Dermis microvascular lymphatic vessel endothelial cell (primary cell): ENCODE measurements at places on chromosomes 1 and 21. TPM values are rescaled to one million over a fixed set of nuclear protein-coding genes. Genes with fewer than 3 reads are reported as not detected.

The RIPPLY3 gene
- under 0.01 TPM in 1 of 2 replicates, not detected in the other for total RNA-seq

- DNase-seq, result no peak
Measured at GRCh38 chr1:35032384-35032739, 617 bp upstream of the ZMYM6 start.

The ARHGAP29 gene
- total RNA-seq, result 171 and 226 TPM in 2 replicates

The KCNA2 gene
- not detected in 2 replicates for total RNA-seq

GRCh38 chr1:59316497-59317128, 19.7 kb downstream of the FGGY start:
- DNase-seq, result peak; percentile 76

The DAB1 gene
- total RNA-seq, result under 0.01 TPM in 1 of 2 replicates, not detected in the other

DNA sequence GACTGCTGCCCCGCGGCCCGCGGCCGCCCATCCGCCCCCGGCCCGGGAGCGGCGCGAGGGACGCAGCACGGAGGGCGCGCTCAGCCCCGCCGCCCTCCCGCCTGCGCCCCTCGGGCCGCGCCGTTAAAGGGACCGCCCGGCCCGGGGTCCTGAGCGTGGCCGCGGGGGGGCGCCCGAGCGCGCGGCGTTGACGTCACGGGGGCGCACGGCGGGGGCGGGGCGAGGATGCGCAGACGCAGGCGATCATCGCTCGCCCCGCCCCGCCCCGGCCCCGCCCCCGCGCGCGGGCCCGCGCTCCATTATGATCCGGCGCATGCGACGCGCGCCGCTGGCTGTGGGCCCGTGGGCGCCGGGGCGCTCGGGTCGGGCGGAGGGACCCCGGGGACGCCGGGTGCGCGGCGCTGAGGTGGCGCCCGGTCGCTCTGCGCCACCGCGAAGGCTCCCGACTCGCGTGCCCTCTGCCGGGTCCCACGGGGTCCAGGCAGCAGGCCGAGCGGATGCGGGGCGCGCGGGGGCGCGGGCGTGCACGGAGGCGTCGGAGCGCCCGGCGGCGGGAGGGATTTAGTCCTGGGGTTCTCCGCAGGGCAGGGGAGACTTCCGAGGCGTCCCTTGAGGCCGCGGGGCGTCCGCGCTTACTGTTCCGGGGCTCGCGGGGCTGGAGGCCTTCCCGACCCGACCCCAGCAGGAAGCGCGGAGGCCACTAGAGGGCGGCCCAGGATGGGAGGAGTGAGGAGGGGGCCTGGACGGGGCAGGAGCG, at the start of gene DVL1:
Gene DVL1 (minus strand): TSS at position 163 of the 757 bp plus-strand sequence. CDS start 353 bp downstream, outside the sequence.
- no peak for DNase-seq

The MAB21L3 gene
- total RNA-seq, result not detected in 2 replicates

- DNase-seq, result no peak
Measured at GRCh38 chr21:45899317-45900033, 82.1 kb upstream of the COL6A1 start.

DNA sequence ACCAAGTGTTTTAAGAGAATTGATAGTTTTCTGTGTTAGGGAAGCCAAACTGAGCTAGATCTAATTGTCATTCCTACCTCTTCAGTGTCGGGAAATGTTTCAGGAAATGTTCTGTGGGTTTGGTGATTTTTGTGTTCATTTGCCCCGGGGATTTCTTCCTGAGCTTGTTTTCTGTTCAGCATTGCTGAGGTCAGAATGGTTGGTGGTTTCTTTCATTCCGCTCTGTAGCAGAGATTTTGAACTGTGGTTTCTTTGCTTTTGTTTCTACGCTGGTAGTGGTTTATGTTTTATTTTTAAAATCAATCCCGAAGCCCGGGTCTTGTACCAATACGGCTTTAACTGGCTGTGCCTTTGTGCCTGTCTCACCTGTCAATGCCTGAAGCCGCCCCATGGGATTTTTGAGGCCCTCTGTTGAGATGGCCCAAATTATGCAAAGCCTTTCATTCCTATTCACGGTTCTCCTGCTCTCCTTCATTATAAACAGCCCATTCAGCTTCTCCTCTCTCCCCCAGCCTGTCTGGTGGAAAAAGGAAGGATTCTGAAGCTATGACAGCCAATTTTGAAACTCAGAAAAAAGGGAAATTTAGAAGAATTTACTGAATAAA, 417.2 kb upstream of the KAZN start:
- DNase-seq, result no peak

- no peak for DNase-seq
Measured at GRCh38 chr1:221166559-221167318, 287.5 kb downstream of the HLX start.

GRCh38 chr1:108830119-108831008, 26.5 kb downstream of the AKNAD1 start:
- DNase-seq, result peak; percentile 50

GRCh38 chr1:224505454-224506093, 71.0 kb upstream of the WDR26 start:
- no peak for DNase-seq

The SLC25A24 gene
- total RNA-seq, result 34.3 and 35.0 TPM in 2 replicates

DNA sequence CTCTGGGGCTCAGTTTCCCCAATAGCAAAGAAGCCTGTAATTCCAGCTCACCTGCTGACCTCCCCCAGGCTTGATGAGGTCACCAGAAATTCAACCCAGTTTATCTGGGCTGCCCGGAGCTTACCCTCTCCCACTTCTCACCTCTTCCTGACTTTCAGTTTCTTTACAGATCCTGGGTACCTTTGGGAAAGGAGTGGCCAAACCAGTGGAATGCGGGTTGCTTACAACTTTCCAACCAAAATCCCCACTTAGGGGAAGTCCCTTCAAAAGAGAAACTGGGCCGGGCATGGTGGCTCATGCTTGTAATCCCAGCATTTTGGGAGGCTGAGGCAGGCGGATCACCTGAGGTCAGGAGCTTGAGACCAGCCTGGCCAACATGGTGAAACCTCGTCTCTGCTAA, 5.9 kb upstream of the MARCKSL1 start:
- no peak for DNase-seq

The PRR9 gene
- total RNA-seq, result under 0.01 TPM in 1 of 2 replicates, not detected in the other

DNA sequence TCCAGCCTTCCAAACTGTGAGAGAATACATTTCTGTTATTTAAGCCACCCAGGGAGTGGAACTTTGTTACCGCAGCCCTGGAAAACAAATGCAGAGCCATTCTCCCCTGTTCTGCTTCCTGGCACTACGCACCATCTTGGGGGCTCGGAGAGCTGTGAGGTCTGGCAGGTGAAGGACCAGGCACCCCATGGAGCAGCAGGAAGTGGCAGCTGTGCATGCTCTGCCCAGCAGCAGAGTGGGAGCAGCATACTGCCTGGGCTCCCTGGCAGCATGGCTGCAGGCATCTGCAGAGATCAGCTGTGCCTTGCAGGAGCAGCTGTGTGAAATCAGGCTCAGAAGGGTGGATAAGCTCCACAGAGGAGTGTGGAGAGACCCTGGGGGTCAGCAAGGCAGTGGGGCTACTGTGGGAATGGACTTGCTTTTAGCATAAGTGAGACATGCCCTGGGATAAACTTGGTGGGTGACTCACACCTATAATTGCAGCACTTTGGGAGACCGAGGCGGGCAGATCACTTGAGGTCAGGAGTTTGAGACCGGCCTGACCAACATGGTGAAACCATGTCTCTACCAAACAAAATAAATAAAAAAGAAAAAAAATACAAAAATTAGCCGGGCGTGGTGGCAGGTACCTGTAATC, 17.7 kb upstream of the ZSCAN20 start:
- no peak for DNase-seq

The AMPD1 gene
- total RNA-seq, result not detected in 2 replicates

DNA sequence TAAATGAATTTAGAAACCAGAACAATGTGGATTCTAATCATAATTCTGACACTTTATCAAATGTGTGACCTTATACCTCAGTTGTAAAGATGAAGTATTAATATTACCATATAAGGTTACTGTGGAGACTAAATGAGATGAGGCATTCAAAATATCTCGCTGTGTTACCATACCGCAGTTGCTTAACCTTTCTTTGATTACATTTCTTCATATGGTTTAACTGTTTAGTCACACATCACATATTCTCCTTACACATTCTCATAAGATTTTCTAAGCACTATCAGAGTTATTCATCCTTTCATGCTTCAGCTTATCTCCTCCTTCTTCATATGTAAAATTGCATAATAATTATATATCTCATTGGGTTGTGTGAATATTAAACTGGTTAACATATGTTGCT, 88.9 kb downstream of the LRRC53 start:
- no peak for DNase-seq

GRCh38 chr21:25115021-25115420, 492.3 kb downstream of the MRPL39 start:
- DNase-seq, result no peak

- no peak for DNase-seq
Measured at GRCh38 chr21:34942911-34943310, 106.2 kb downstream of the RUNX1 start.
